ENCODE measurements at places on chromosomes 3 and 15. TPM values are rescaled to one million over a fixed set of nuclear protein-coding genes. Genes with fewer than 3 reads are reported as not detected.

The CPNE9 gene
- total RNA-seq = not detected

The NAALADL2 gene
- 9.6 TPM for total RNA-seq

The CHRNA7 gene
- 1.5 TPM for total RNA-seq

The BMF gene
- 5.0 TPM for total RNA-seq

The DISP2 gene
- total RNA-seq = 0.31 TPM

The GOLGA6L9 gene
- total RNA-seq = 0.92 TPM

The LRRK1 gene
- 5.2 TPM for total RNA-seq

The ANKRD34C gene
- not detected for total RNA-seq

The PLA2G4F gene
- not detected for total RNA-seq

The CIB2 gene
- total RNA-seq = 50.3 TPM

The POLQ gene
- total RNA-seq = 0.79 TPM

The TICRR gene
- 0.44 TPM for total RNA-seq

The CHST13 gene
- total RNA-seq = 0.74 TPM

The CLDN16 gene
- 0.08 TPM for total RNA-seq

The PRR20G gene
- total RNA-seq = not detected

All from left cardiac atrium (tissue), 4 donors.